ENCODE measurements at places on chromosomes 12 and 14.

GRCh38 chr12:97159377-97159776 lies 252.3 kb downstream of the NEDD1 start:
- DNase-seq: no peak

GRCh38 chr12:6224550-6224949 lies 24.4 kb downstream of the CD9 start:
- DNase-seq: no peak

DNA sequence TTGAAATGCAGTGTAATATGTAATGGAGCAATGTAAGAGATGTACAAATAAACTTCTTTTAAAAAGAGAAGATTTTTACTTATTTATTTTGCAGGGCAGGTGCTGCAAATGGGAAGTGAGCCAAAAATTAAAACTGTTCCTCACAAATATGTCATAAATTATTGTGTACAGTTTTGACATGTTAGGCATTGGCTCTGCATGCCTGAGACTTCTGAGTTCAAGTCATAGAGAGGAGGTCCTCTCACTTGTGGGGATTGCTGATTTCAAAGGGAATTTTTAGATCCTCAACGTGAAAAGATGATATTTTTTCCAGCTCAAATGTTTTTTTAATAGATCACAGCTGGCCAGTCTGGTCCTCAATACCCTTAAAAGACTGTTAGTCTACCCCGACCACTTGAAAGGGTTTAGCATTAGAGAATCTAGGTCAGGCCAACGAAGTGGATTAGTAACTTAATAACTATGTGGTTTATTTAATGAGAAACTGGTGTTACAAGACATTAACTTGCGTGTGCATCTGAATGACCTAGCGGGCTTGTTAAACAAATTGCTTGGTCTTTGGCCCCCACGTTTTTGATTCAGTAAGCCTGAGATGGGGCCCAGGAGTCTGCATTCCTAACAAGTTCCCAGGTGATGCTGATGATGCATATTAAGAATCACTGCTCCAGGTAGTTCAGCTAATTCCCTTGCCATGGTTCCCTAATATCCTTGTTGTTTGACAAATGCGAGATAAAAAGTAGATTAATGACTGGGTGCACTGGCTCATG lies 30.9 kb upstream of the WDR89 start:
- DNase-seq: no peak

- no peak for DNase-seq
Measured at GRCh38 chr14:53701108-53701875, 255.3 kb downstream of the BMP4 start.

- DNase-seq: peak; percentile 53
Measured at GRCh38 chr12:1634590-1635191, 5.7 kb downstream of the WNT5B start.

- DNase-seq: no peak
Measured at GRCh38 chr14:49928015-49928414, 35.1 kb downstream of the ARF6 start.

- DNase-seq: no peak
Measured at GRCh38 chr12:116360579-116361413, 83.3 kb upstream of the MED13L start.

DNA sequence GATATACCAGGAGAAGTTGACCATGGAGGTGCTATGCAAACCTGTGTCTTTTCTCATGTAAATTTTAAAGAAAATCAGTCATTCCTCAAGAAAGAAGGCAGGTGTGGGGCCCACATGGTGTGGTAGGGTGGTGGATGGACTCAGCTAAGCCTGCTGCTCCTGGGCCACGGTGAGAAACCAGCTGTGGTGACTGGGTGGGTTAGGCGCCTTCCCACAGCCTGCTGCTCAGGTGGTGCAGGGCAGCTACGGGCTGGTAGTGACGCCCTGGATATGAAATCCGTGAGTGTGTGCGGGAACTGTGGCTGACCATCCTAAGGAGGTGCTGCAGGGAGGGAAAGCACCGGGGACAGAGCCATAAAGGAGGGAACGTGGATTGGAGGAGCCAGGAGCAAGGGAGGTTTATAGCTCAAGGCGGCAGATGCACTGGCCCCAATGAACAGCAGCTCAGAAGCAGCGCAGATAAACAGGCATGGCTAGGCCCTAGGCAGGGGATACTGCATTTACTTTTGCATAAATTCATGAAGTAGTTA lies 408.8 kb downstream of the FUT8 start:
- DNase-seq: no peak

DNA sequence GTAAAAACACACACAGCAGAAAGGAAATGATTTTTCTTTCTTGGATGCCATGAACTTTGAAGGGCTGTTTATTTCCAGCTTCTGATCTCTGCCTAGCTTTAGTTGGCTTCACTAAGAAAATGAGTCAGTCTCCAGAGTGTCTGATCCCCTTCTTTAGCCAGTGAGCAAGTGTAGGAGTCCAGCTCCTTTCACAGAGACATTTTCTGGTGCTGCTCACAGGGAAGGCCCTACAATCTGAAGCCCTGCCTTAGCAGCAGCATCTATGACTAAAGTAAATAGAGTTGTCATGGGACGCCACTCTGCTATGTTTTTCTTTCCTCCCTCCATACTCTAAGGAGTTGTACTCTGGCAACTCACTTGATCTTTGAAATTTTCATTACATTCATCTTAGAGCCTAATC lies 103.5 kb downstream of the RPAP3 start:
- DNase-seq: no peak

DNA sequence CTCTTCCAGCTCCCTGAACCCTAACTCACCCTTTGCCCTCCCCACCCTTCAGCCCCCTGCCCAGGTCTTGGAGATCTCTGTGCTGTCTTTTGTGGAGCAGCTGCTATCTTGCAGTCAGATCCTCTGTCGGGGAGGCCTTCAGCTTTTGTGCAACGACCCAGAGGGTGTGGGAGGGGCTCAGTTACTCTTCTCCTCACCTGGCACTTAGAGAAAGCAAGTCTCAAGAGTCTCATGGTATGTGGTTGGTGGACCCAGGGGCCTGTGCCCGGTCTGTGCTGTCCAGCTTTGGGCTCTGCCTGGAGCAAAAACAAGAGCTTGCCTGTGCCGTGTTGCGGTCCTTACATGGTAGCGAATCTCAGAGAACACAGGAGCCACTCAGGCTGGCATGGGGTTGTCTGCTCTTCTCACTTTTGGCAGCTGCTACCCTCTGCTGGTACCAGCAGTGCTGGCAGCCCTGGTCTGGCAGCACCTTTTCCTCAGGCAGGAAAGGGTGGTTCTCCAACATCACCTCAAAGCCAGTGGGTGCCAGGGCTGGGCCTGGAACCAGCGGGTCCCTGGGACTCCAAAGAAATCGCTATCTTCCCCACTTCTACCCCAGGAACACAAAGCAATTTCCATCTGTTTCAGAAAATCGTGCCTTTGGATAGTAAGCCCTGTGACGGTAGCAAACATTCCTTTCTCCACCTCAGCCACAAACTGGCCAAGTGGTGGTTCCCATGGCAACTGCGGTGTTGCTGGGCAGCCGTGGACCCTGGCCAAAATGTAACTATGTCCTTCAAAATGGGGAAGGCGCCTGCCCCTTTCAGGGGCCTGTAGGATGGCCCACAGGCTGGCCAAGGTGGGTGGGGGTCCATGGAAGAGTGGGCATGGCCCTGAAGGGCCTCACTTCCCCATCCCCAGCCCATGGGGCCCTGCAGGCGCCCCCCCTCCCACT lies 90.0 kb downstream of the RIN3 start:
- DNase-seq: no peak

DNA sequence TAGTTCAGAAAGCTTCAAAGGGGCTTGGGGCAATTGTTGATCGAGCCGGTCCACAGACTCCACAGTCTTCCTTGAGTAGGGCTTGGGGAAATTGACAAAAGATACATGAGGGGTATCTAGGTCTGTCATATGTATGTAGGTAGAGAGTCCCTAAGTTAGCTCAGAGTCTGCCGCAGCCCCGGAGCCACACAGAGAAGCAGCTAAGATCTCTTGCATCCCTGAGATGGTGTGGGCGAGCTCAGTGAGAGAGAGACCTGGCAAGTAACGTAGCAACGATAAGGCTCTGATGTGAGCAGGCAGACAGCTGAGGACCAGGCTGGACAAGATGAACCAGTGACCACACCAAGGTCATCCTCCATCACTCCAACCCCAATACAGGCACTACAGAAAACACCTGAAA lies 297.6 kb downstream of the TMEM132D start:
- DNase-seq: no peak

DNA sequence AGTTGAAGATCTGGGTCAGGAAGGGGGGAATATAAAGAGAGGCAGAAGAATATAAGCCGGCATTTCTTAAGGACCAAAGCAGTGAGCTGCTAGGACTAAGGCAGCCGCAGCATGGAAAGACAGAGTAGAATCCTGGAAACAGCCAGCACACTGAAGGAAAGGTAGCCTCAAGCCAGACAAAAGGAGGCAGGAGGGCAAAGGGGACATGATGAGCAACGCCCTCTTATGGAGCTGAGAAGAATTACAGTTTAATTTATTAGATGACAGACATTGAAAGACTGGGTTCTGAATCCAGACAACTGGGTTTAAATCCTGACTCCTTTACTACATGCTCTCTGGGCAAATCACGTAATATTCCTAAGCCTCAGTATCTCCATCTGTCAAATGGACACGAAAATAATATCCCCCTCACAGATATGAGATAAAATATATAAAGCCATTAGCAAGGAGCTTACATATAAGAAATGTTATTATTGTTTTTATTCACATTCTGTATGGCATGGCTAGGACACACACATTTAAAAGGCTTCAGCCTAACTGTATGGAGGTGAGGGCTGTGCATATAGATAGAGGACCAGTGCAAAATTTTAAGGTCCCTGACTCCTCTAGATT lies 8.1 kb upstream of the PCED1B start:
- no peak for DNase-seq

DNA sequence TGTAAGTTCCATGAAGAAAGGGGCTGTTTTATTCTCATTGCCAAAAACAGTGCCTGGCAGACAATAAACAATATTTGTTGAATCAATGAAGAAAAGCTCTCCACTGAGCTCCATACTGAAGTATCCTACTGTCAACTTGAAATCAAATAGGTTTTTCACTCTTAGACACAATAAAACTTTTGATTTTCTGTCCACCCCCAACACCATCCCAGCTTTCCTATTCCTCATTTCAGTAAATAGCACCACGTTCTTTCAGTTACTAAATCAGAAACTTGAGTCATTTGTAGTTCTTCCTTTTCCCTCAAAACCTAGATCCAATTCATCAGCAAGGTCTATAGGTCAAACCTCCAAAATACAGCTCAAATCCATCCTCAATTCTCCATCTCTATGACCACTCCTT lies 113.3 kb downstream of the PTGER2 start:
- no peak for DNase-seq

GRCh38 chr12:131901431-131902331 lies 7.3 kb downstream of the ULK1 start:
- no peak for DNase-seq

- DNase-seq: no peak
Measured at GRCh38 chr12:57142727-57143126, 4.7 kb downstream of the LRP1-AS start.

DNA sequence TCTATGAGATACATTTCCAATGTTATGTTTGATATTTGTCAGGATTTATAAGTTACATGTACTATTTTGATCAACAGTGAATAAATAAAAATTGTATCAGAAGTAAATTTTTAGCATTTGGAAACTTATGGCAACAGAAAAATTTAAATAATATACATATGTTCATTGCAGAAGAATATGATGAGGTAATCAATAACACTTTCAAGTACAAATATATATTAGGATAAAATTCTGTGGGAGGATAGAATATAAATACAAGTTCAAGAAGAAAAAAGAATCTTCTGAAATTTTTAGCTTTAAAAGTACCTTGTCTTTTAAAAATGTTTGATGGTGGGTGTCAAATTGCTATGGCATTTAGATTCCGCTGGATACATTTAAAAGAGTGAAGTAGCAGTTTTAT lies 102.8 kb upstream of the MUCL1 start:
- DNase-seq: no peak

DNA sequence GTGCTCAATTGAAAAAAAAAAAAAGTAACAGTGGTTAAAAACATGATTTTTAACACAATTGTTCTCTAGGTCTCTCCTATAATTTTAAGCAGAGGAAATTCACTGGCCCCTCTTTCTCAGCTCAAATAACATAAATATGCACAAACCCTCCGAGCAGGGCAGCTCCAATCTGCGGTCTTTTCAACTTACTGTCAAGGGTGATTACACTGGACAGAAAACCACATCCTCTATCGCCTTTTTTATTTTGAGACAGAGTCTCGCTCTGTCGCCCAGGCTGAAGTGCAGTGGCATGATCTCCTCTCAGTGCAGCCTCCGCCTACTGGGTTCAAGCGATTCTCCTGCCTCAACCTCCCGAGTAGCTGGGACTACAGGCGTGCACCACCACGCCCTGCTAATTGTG lies 16.5 kb upstream of the GABARAPL1 start:
- DNase-seq: no peak

- no peak for DNase-seq
Measured at GRCh38 chr12:91072931-91073330, 15.1 kb upstream of the KERA start.

GRCh38 chr14:40119321-40119720 lies 687.1 kb upstream of the FBXO33 start:
- DNase-seq: no peak

All from stimulated activated CD4-positive, alpha-beta T cell treated with anti-CD3 and anti-CD28 coated beads, TNF-alpha, amount 100 ng/mL, for 48 hours (primary cell).